CD4-positive, CD25-positive, alpha-beta regulatory T cell (primary cell): ENCODE measurements at places on chromosomes 2 and 18.

DNA sequence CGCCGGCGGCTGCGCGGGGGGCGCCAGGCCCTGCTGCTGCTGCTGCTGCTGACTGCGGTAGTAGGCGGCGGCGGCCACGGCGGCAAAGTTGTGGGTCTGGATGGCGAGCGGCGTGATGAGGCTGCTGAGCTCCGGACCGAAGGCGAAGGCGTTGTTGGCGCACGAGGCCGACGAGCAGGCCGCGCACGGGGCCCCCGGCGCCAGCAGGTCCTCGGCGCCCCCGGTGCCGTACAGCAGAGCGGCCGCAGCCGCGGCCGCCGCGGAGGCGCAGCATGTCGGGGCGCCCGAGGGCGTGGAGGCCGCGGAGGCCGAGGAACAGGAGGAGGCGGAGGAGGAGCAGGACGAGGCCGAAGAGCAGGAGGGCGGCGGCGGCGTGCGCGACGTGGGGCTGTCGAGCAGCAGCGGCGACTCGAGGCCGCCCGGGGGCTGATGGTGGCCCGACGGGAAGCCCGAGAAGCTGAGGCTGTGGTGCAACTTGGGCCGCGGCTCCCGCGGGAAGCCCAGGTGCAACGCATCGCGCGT is 1.8 kb downstream of the ZFP36L2 start:
- no peak for DNase-seq

GRCh38 chr2:178195390-178196166 is 1.3 kb downstream of the OSBPL6 start:
- DNase-seq = peak; percentile 2

DNA sequence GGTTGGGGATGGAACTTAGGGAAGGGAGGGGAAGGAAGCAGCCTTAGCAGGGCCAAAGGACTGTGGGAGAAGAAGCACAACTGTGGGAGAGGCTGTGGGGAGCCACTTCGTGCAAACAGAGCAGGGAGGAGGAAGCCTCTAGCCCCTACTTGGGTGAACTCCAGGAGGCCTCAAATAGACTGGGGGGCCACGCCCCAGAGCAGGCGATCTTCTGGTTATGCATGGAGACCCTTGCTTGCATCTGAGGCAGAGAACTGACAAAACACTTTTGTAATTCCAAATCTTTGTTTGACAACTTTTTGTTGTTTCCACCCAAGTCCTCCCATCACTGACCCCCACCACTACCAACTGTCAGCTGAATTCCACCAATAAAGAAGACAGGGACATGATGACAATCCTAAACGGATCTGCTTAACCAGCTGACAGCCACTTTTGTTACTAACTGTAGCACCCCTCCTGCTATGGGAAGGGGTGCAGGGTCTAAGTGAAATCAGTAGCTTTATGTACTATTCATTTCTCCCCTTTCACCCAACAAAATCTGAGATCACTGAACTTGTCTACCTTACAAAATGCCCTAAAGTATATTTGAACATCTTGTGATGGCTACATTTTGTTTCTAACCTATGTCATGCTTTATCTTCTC is 80.5 kb upstream of the CPO start:
- DNase-seq = no peak

DNA sequence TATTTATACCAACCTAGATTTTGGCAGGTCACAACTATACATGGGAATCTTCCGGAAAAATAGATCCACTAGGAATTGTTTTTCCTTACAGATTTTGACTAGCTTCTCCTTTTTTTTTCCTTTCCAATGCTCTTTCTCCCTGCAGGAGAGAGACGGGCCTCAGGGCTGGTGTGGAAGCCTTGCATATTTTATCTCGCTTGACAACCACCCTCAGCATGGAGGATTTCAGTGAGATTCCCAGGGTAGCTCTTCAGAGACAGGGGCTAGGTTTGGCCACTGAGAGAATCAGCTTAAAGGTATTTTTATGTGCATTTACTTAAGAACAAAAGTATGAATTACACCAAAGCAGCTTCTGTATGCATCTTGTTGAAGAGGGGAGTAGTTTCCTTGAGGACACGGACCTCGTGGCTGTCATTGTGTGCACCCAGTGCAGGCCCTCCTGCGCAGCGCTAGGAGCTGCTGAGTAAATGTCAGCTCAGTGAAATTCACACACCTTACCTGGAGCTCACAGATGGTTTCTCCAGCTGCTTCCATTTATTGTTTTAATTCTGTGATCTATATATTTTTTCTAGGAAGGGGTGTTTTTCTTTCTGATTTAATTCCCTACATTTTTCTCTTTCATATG is 54.4 kb downstream of the TRAPPC12 start:
- DNase-seq = no peak

GRCh38 chr2:43402452-43402937 is 176.1 kb upstream of the ZFP36L2 start:
- no peak for DNase-seq

GRCh38 chr2:135651717-135652116 is 89.9 kb upstream of the UBXN4 start:
- no peak for DNase-seq

DNA sequence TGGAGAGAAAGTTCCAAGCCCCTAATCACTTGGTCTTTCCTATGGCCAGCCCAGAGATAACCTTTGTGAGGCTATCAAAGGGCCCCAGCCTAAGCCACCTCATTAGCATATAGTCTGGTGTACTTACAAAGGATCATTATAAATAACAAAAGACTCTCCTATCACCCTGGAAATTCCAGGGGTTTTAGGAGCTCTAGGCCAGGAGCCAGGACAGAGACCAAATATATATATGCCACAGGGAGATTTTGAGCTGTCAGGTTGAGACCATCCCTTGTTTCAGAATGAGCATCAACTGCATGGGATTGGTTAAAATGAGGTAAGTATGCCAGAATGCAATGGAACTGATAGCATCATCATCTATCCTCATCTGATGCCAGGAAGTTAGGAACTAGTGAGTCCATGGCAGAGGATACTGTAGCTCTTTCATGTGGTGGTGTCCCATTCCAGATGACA is 32.1 kb upstream of the CHRNA1 start:
- no peak for DNase-seq

- DNase-seq = no peak
These were observed 17.5 kb downstream of the YPEL5 start for GRCh38 chr2:30164131-30164925.

DNA sequence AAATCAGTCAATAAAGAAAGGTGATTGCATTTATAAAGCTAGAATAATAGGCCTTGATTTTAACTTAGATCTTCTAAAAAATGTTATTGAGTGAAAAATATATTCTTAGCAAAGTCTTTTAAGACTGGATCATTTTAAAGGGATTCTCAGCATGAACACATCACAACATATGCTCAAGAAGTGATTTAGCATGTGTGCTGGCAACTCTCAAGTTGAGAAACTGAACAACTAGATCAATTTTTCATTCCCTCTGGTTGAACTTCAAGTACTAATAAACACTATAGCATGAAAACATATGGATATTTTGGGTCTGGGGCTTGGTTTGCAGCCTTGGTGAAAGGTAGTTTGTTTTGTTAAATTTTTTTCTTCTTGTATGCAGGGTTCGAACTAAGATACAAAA is 107.8 kb upstream of the PNPT1 start:
- no peak for DNase-seq

- DNase-seq = no peak
These were observed 209.5 kb downstream of the DPP10 start for GRCh38 chr2:114651933-114652332.

DNA sequence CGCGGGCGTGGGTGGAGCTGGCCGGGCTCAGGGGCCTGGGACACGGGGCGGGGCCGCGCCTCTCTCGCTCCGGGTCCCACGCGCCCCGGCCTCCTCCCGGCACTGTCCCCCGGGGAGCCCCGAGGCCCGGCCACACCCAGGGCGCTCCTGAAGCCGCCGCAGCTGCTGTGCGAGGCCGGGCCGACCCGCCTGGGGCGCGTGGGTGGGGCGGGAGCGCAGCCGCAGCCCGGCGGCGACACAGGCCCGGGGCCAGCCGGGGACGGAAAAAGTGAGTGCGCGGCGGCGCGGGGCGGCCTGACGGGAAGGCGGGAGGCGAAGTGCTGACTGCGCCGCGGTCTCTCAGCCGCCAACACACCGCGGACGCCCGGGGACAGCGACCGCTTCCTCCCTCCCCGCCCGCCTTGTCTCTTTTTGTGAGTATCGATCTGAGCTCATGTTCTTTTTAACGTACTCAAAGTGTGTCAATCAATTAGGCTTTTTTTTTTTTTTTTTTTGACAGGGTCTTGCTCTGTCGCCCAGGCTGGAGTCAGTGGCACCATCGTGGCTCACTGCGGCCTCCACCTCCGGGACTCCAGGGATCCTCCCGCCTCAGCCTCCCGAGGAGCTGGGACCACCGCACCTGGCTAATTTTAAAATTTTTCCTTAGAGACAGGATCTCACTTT is 14.5 kb downstream of the PDCD1 start:
- DNase-seq = peak; percentile 54

GRCh38 chr2:209986415-209986814 is 16.0 kb upstream of the RPE start:
- DNase-seq = no peak

DNA sequence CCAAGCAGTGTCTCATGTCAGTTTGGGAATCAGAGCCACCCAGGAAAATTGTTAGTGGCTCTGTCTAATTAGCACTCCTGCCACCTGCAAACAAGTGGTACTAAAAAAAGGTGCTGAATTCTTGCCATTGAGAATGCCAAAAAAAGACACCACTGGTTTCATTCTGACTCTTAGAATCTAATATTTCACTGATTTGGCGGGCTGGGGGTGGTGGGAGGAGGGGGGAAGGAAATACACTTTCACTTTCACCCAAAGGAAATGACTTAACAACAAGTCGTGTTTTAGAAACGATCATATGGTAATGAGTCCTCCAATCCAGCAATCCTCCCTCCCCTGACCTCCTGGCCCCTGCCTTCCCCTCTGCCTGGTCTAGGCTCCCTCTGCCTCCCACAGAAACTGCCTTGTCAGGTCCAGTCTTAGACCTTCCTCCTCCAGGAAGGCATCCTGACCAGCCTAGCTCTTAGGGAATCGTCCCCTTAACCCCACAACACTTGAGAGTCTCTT is 4.4 kb upstream of the KLHL29 start:
- DNase-seq = peak; percentile 16

- no peak for DNase-seq
These were observed 26.2 kb downstream of the RALB start for GRCh38 chr2:120278901-120279300.
